Stimulated activated CD4-positive, alpha-beta T cell treated with anti-CD3 and anti-CD28 coated beads, Interleukin-12 subunit alpha, Interleukin-12 subunit beta, amount 100 ng/mL, for 4 hours (primary cell): ENCODE measurements at places on chromosomes 13 and 19.

DNA sequence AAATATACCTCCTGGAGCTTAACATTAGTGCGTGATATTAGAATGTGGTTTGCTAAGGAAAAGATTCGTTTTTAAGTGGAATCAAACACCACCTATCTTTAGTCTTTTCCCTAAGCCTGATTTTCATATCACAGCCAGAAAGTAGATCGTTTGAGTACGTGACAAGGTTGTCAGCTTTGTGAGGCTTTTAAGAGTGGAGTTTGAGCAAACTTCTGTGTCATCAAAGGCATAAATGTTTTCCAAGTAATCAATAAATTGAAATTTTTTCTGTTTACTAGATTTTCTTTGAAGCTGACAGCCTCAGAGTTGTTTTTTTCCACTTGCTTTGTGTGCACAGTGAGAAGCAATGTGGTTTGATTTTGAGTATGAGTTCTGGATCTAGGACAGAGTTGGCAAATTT, 6.5 kb upstream of the ZNF331 start:
- no peak for DNase-seq

DNA sequence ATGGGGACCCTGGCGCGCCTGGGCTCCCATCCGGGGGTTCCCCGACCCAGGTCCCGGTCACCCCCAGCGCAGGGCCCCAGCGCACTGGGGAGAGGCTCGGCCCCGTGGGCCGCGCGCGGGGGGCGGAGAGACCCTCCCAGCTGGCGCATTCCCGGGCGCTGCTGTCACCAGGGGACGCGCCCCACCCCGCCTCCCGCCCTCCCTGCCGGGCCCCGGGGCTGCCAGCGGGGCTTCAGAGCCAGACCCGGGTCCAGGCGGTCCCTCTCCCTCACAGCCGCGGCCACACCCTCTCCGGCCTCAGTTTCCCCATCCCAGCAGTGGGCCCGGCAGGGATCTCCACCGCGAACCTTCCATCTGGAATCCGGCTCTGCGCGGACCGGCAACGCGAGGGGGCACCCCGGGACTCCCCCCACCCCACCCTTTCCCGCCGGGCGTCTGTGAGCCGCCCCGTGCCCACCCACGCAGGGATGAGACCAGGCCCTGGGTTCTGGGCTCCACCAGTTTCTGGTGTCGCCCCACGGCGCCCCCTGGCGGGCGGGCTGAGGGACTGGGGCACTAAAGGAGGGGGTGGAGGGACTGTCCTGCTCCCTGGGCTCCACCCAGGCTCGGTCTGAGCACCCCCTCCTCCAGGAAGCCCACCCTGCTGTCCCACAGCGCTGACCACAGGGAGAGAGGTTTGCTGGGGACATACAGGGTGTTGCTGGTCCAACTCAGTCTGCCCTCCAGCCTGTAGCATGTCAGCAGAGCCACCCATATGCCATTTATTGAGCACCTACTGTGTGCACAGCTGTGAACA, 878 bp upstream of the ADAMTSL5 start:
- DNase-seq: peak; percentile 65

DNA sequence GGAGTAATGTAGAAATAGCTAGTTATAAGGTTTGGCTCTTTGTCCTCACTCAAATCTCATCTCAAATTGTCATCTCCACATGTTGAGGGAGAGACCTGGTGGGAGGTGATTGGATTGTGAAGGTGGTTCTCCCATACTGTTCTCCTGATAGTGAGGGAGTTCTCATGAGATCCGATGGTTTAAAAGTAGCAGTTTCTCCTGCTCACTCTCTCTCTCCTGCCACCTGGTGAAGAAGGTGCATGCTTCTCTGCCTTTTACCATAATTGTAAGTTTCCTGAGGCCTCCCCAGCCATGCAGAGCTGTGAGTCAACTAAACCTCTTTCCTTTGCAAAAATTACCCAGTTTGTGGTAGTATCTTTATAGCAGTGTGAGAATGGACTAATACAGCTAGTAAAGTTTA, 849.4 kb downstream of the DACH1 start:
- DNase-seq: no peak

- no peak for DNase-seq
Measured at GRCh38 chr19:13573056-13573667, 66.9 kb upstream of the CACNA1A start.

DNA sequence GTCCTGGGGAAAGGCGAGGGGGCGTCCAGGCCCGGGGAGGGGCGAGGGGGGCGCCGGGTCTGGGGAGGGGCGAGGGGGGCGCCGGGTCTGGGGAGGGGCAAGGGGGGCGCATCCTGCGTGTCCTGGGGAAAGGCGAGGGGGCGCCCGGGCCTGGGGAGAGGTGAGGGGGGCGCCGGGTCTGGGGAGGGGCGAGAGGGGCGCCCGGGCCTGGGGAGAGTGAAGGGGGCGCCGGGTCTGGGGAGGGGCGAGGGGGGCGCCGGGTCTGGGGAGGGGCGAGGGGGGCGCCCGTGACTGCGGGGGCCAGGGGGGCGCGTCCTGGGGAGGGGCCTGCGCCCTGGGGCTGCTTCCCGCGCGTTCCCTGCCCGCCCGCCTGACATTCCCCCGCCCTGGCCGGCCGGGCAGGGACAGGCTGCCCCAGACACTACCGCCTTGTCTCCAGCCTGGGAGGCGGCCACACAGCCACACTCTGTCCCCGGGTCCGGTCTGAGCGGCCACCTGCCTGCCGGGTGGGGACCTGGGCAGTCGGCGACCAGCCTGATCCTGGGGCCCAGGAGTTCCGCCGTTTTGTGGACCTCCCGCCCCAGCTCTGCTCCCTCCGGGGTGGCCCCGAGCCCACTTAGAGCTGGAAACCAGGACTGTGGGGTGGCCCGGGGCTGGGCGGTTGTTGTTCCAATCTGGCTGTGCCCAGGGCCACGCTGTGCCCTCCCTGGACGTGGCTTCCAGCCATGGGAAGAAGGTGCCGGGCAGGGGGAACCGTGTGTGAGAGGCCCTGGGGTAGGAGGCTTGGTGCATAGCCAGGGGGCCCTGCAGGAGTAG, 11.8 kb downstream of the PALM start:
- no peak for DNase-seq

DNA sequence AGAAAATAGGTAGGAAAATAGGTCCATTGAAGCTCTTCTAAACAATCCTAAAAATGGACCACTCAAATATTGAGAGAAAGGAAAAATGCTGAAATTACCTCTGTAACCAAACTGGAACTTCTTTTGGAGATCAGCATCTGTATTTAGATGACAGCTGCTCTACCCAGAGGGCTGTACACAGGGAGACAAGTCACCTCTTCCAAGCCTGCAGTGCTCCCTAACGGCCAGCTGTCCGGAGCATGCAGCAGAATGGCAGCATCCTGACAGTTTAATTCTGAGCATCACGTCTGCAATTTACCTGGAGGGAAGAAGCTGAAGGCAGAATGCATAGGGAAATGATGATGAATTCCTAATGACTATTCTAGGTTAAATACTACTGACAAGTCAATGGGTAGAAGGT, 62.8 kb upstream of the DIAPH3 start:
- no peak for DNase-seq

- no peak for DNase-seq
Measured at GRCh38 chr13:27962128-27962841, 6.8 kb downstream of the CDX2 start.

DNA sequence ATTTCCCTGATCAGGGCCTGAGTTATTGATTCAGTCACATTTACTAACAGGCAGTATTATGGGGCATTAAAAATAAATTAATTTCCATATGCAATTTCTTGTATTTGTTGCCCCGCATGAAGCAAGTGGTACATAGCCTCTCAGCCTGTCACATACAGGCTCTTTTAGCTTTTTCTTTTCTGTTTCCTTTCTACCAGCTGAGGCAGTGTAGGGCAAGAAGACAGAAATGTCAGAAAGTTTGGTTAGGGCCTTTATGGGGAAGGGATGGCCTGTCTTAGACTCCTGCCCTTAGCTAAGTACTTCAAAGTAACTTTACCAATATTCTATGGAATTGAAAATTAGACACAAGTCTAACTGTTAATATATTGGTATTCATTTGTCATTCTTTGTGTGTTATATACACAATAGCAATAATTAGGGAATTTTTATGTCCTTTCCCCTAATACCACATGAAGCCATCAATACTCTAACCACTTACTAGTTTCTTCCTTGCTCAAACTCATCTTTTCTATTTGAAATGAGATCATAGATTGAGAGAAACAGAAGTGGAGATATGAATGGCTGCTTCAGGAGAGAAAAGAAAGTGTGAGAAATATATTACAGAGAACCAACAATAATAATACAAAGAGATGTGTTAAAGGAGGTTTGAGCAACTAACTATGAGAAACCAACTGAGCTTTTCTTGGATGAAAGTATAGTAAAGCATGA, 669.6 kb downstream of the PCDH17 start:
- no peak for DNase-seq

- DNase-seq: no peak
Measured at GRCh38 chr19:17748884-17749638, 2.2 kb upstream of the FCHO1 start.

DNA sequence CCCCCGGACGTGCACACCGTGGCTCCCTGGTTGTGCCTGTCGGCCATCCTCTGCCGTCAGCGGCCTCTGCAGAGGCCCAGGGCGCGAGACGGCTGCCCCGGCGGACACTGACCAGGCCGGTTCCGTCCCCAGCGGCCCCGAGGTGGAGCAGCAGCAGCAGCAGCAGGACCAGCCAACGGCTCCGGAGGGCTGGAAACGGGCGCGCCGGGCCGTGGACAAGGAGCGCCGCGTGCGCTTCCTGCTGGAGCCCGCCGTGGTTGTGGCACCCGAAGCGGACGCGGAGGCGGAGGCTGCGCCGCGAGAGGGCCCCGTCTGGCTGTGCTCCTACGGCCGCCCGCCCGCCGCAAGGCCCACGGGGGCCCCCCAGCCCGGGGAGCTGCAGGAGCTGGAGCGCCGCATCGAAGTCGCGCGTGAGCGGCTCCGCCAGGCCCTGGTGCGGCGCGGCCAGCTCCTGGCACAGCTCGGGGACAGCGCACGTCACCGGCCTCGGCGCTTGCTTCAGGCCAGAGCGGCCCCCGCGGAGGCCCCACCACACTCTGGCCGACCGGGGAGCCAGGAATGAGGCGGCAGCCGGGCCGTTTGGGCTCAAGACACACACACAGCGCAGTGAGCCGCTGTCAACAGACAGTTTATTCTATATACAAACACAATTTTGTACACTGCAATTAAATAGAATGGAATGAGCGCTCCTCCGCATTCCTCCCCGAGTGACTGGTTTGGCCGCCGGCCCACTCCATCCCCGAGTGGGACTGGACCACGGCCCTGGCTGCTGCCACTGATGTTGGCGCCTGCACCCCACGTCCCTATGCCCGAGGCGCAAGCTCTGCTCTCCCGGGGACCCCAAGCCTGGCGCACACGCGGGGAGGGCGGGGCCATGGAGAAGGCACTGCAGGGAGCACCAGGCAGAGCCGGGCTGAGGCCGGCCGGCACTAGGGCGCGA, 9.1 kb downstream of the GRIN3B start:
- no peak for DNase-seq

GRCh38 chr19:38019396-38019724, 112.4 kb downstream of the SIPA1L3 start:
- no peak for DNase-seq

- peak; percentile 39 for DNase-seq
Measured at GRCh38 chr19:8445488-8446001, 770 bp downstream of the HNRNPM start.

- no peak for DNase-seq
Measured at GRCh38 chr19:42023121-42023942, 29.3 kb upstream of the ATP1A3 start.

GRCh38 chr13:104847922-104848321, 1687.5 kb downstream of the EFNB2 start:
- no peak for DNase-seq
